ENCODE measurements at places on chromosomes 12 and 14.

DNA sequence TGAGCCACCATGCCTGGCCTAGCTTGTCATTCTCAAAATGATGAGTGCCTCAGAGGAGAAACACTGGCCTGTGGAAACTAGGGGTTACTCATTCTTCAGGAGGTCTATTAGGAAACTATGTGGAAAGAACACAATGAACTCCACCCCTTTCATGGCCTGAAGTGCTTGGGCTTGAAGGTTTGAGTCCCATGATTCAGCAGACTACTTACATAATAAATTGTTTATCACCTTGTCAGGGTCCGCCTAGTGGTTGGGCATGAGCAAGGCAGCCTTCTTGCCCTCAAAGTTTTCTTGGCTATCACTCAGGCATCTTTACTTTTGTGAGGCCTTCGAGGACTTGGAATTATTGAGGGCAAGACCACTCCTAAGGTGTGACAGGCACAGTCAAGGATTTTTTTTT lies 251.2 kb downstream of the ACSS3 start:
- no peak for DNase-seq

DNA sequence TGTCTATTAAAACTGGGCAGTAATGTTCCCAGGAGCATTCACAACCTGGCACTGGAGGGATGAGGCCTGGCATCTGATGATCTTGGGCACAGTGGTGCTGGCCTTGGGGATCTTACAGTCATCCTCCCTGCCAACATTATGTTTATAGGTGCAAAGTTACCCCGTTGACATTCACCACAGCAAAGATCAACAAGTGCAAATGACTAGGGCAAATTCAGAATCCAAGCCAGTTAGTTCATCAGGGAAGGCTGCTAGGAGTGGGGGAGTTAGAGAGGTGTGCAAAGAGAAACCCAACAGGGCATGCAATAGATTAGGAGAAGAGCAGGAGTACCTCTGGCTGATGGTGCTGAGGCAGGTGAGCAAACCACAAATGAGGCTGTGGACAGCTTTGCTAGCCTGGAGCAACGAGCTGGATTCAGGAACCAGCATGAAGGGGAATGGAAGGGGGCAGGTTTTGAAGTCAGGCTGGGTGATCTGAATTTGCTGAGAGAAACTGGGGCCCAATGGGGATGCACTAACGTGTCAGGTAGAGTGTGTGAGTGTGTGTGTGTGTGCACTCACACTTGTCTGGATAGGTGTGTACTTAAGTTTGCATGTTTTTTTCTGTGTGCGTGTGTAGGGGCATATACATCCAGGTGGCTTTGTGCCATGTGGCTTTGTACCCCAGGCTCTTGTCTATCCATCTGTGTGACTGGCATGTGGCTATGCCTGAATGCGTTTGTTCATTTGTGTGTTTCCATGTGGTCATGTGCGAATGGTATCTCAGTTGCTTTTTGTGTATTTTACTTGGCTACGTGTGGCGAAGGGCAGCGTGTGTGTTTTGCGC lies 1.6 kb downstream of the CISTR start:
- no peak for DNase-seq

- DNase-seq = no peak
Observed at GRCh38 chr12:8948701-8949341, 624 bp downstream of the M6PR start.

DNA sequence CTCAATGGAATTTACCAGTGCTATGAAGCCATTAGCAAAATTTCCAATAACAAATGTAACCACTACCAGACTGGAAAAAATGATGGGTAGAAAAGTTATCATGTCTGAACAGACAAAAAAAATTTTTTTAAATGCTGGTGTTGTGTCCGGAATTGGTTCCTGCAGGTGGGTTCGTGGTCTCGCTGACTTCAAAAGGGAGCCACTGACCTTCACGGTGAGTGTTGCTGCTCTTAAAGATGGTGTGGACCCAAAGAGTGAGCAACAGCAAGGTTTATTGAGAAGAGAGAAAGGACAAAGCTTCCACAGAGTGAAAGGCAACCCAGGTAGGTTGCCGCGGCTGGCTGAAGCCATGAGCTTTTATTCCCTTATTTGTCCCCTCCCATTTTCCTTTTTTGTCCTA lies at the start of gene TAS2R43:
Gene TAS2R43, minus strand, starts transcription at position 186 of the 400 bp plus-strand sequence. Its CDS starts 84 bp downstream, at position 102.
- no peak for DNase-seq

DNA sequence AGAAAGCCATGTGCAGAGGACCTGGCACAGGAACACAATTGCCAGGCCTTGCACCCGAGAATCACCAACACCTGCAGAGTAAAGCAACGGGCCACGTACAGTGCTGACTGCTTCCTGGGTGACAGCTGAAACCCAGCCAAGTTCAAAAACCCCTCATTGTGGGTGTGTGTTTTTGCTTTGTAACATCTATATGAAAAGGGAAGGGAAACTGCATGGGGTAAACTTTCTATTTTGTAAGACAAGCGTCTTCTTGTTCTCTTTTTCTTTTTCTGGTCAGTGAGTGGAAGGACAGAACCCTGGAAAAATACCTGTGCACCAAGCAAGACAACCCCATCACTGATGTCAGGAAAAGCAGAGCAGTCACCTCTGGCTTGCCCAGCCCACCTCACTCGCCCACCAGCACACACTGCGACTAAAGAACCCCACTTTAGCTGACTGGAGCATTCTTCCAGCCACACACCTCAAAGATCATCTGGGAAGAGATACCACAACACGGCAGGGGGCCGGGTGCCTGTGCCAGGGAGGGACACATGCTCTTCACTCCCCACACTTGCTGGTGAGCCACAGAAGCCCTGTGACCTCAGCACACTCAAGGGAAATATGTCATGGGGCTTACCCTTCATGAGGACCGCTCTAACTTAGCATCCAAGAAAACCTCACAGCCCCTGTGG lies 172.3 kb downstream of the NDUFA12 start:
- no peak for DNase-seq

- no peak for DNase-seq
Observed at GRCh38 chr12:111628505-111629260, 29.6 kb upstream of the ATXN2 start.

DNA sequence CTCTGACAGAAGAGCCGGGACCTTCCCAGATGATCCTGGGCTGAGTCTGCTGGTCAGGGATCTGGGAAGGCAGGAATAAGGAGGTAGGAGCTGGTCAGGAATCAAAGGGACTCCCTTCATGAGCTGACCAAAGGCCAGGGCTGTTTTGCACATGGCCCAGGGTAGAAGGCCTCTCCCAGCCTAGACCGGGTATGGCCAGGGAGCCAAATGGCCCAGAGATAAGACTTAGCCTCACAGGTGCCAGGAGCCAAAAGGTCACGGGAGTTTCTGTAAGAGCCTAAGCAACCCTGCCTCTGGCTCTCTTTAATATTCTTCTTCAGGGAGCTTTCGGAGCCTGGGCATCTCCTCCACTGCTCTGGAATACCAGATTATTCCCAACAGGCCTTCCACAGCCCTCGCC lies 191.3 kb upstream of the PWP1 start:
- no peak for DNase-seq

DNA sequence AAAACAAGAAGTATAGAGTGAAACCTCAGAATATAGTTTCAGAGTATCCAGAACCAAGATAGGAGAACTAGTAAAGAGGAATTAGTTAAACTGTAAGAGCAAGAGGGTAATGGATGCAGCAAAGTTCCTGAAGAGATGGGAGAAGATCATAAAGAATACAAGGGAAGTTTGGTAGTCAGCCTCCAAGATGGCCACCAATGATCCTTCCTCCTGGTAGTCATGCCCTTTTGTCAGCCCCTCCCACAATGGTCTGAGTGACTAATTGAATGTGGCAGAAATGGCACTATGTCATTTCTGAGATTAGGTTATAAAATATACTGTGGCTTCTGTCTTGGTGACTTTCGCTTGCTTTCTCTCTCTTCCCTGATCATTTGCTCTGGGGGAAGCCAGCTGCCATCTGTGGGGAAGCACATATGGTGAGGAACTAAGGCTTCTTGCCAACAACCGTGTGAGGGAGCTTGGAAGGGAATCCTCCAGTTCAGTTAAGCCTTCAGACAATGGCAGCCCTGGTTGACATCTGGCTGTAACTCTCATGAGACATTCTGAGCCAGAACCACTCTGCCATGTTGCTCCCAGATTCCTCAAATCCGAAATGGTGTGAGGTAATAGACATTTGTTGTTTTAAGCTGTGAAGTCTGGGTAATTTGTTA lies 55.3 kb upstream of the AMN1 start:
- no peak for DNase-seq

DNA sequence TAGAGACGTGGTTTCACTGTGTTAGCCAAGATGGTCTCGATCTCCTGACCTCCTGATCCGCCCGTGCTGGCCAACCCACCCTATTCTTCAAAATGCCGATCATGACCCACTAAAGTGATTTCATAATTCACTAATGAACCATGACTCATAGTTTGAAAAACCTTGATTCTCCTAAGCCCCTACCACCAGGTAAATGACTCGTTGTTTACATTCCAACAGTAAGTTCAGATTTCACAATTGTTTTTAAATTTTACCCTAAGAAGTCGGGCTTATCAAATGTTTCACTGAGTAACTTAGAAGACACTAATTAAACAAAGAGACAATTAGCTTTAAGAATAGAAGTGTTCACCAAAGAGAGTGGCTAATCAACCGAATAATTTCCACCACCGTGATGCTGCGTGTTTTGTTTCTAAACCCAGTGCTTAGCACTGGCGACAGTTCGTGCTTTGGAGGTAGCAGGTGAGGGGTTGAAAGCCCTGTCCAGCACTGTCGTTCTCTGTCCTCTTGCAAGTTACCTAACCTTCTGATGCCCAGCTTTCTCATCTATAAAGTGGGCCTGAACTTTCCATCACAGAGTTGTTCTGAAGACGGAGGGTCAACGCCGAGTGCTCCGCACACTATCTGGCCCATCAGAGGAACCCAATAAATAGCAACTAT lies 136.5 kb downstream of the NTF3 start:
- DNase-seq = no peak

DNA sequence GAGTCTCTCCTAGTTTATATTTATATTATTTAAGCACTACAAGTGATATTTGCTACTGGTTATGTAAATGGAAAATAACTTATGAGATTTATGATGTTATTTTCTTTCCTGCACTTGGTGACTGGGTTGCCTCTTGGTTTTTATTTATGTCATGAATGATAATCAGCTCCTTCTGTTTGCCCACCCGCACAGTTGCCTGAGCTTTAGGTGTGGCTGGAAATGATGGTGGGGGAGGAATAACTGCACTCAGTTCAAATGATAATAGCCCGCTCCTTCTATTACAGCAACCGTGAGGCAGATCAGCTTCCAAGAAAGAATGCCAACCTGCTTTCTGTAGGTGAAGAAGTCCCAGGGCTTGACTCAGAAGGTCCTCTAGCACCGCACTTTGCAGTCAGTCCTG lies 190.2 kb upstream of the CAND1 start:
- no peak for DNase-seq

GRCh38 chr14:51566831-51567582 lies 84.7 kb upstream of the FRMD6 start:
- DNase-seq = no peak

DNA sequence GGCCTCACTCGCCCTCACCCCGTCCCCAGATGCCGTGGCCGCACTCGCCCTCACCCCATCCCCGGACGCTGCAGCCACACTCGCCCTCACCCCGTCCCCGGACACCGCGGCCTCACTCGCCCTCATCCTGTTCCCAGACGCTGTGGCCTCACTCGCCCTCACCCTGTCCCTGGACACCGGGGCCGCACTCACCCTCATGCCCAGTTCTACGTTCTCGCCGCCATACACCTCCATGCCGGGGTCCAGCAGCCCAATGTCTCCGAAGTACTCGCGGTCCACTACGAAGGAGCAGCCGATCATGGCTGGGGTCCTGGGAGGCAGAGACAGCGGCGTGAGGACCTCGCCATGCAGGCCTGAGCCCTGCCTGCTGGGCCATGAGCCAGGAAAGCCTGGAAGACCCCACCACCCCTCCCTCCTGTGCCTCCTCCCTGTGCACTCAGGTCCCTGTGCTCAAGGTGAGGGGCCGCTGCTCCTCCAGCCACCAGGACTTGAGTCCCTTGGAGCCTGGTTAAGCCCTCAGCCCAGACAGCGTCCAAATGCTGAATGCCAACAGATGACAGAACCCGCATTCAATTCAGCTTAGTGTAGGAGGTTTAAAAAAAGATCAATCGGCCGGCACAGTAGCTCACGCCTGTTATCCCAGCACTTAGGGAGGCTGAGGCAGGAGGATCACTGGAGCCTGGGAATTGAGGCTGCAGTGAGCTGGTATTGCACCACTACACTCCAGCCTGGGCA lies 81.5 kb downstream of the GALNT9 start:
- no peak for DNase-seq
